Nephron progenitor cell (in vitro differentiated cells): ENCODE measurements at places on chromosomes 5 and 9.

- peak; percentile 76 for DNase-seq
Observed at GRCh38 chr5:126422994-126423788, at the start of gene GRAMD2B. TSS of gene GRAMD2B (plus strand) at chr5:126423409. CDS start at chr5:126423607, 198 bp downstream.

- no peak for DNase-seq
Observed at GRCh38 chr5:113057557-113057984, 81.0 kb downstream of the DCP2 start.

DNA sequence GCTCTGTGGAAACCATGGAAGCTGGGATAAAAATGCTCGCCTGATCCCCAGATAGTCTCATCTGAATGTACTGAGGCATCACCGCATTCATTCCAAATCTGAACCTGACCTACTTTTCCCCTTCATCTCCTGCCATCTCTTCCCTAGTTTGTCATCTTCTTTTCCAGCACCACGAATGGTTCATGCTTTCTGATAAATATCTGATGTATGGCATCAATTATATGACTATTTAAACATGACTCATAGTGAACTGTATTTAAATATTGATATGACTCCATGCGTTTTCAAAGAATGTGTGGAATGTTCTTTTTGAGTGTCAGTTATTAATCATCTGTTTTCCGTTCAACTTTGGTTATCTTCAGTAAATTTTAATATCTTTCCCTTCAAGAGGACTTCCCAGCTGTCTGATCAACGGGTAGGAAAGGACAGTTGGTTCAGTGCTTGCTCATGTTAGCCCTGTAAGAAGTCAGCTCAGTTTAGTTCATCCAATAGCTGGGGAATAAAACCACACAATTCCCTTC is 21.1 kb downstream of the BASP1 start:
- no peak for DNase-seq

GRCh38 chr9:136852664-136853595 is 784 bp downstream of the MAMDC4 start:
- peak; percentile 8 for DNase-seq

DNA sequence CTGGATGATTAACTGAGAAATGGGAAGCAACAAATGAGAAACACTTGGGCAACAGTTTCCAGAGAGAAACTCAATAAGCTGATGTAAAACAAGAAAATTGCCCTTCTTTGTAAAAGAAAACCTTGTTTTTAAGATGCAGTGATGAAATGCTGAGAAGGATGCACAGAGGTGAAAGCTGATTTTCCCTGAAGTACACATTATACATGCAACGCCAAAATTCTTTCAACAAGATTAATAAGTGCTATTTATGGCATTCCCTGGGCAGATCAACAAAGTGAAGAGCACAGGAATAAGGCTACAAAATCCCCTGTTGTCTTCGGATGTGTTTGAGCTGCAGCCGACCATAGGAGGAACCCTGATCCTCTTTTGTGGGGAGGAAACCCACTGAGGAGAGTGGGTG is 208.0 kb upstream of the ANKH start:
- DNase-seq = no peak

- DNase-seq = peak; percentile 52
Observed at GRCh38 chr9:127612939-127613582, 984 bp downstream of the STXBP1 start.

DNA sequence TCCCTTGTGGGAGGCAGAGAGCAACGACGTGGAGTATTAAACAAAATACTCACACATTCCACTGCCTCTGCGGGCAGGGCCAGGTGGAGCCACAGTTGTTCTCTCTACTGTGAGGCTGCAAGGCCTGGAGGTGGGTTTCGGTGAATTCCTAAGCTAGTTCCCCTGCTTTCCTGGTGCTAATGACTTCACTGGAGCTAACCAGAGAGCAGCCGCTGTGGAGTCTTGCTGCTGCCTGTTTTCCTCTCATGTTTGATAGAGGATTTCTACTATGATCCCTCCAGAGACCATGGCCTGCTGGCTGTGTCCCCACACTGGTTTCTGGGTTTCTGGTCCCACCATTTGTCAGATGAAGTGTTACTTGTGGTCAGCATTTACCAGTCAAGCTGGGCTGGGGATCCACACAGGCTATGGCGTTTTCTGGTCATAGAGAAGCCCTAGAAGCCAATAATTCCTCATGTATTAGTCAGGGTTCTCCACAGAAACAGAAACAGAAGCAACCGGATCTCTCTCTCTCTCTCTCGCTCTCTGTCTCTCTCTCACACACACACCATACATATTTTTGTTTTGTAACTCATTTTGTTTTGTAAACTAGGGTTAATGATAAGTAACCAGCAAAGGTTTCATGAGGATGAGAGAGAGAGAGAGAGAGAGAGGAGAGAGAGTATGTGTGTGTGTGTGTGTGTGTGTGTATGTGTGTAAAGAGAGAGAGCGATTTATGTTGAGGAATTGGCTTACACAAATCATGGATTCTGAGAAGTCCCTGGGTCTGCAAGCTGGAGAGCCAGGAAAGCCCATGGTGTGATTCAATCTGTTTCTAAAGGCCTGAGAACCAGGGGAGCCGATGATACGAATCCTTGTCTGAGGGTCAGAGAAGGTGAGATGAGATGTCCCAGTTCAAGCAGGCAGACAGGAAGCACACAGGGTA is 403.0 kb downstream of the GADD45G start:
- DNase-seq = no peak
